Cardiac fibroblast (primary cell): ENCODE measurements at places on chromosomes 3 and 15.

DNA sequence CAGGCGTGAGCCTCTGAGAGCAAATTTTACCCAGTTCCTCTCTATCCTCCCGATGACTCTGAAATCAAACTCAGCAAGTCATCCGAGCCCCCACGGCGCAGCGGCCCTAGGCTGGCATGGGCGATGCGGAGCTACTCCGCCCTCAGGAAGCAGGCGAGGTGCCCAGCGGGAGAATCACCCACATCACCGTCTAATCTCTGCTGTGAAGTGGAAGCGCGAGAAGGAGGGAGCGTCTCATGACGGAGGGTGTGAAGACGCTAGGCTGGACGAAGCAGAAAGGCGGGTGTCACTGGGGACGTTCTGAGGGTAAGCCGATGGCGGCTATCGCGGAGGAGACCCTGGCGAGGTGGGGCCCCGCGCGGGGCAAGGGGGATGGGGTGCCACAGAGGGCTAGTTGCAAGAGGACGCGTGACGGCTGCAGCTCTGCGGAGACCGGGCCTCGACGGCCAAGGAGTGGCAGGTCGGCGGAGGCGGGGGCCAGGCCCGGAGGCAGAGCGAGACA, 9.1 kb upstream of the GNAI2 start:
- peak; percentile 45 for DNase-seq

- no peak for DNase-seq
These were observed 883 bp downstream of the RTP4 start for GRCh38 chr3:187369089-187369447.

DNA sequence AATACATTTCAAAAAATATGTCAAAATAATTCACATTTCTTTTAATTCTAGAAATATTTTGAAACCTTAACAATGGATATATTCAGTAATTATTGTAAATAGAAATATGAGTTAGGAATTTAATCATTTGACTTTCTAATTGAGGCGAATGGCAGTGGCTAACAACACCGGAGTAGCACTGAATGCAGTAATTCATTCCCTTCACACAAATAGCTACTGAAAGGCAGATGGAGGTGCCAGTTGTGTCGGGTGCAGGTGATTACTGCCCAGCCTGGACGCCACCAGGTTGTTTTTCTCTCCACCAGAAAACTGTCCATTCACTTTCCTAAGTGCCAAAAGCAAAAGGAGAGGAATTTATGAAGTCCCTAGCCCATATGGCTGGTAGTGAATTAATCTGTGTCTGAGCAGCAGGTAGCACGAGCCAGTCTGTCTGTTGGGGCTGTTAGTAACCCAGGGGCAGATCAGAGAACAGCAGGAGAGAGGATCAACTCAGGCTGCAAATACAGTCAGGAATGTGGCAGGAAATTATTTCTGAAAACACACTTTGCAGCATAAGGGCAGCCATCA, 79.3 kb upstream of the GMNC start:
- no peak for DNase-seq

DNA sequence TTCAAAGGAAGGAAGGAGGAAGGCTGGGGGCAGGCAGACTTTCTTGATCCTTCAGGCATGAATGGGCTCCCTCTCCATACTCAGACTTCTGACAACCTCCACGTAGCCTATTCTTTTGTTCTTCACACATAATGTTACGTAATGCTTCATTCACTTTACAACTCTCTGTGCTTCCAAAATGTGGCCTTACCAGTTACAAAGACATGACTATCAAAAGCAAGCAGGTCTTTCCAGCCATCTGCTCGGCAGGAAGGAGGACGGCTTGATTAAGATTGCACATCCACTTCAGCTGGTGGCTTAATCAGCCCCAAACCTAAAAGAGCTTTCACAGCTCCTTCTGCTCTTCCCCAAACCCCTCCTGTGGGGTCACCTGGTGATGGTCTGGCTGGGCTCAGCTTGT, 263.2 kb downstream of the XXYLT1 start:
- no peak for DNase-seq

- DNase-seq, result no peak
These were observed 139.6 kb downstream of the MCTP2 start for GRCh38 chr15:94370936-94371285.

DNA sequence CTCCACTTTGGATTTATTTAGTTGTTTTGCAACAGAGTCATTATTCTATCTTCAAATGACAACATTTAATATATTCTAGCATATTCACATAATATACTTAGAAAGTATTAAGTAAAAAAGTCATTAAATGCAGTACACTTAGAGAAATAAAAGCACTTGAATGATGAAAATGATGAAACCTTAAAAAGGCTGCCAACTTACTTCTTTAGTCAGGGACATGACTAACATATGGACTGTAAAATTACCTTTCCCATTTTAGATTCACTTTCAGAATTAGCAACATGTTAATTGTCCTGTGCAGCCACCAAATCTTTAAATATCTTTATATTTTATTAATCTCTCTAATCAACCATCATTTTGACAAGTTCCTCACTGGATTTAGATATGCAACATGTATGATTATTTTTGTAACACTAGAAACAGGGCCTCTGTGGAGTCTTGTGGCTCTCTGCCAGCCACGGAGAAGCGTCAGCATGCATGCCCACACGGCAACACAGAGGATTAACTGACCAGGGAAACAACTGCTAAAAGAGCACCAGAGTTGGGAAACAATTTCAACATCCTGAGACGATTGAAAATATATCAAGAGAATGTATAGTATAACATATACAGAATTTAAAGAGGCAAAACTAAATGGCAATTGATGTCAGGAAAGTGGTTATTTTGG, 95.7 kb downstream of the ANO10 start:
- peak; percentile 39 for DNase-seq

GRCh38 chr3:94043285-94043684, 14.9 kb upstream of the STX19 start:
- no peak for DNase-seq

GRCh38 chr3:65342084-65342683, 654.4 kb upstream of the ADAMTS9 start:
- peak; percentile 58 for DNase-seq

- no peak for DNase-seq
These were observed 269.1 kb upstream of the LRRFIP2 start for GRCh38 chr3:37443363-37444035.

GRCh38 chr3:42664438-42664803, 10.9 kb downstream of the ZBTB47 start:
- no peak for DNase-seq
